NCI-H1930 (cell line): ENCODE measurements at places on chromosomes 5 and 9.
A peak's percentile ranks its signal among the peaks of the same experiment; 100 is the strongest.

DNA sequence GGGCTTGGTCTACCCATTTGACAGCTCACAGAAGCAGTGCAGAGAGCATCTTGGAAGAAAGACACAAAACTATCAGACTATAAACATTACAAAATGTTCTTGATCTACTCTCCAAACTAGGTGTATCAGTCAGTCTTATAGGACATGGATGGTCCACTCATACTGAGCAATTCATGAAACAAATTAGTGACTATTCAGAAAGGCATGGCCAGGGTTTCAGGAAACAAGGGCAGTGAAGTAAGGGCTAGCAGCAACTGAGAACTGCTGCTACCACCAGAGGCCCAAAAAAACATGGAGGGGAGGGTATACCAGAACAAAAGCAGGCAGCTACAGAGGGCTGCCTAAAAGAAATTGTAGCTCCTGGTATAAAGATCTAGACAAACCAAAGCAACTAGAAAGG, 287.0 kb downstream of the PIK3R1 start:
- no peak for DNase-seq

GRCh38 chr5:54206580-54207229, 103.7 kb downstream of the ARL15 start:
- DNase-seq = no peak

DNA sequence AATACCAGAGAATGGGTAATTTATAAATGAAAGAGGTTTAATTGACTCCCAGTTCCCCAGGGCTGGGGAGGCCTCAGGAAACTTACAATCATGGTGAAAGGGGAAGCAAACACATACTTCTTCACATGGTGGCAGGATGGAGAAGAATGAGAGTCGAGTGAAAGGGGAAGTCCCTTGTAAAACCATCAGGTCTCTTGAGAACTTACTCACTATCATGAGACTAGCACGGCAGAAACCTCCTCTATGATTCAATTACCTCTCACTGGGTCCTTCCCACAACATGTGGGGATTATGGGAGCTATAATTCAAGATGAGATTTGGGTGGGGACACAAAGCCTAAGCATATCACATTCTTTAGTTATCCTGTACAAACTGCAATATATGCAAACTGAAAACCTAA, 609.4 kb downstream of the MTRR start:
- DNase-seq = no peak

GRCh38 chr9:88388203-88388885, at the start of gene SPIN1:
TSS of gene SPIN1 (plus strand) at chr9:88388444. CDS start at chr9:88426540, 38,096 bp downstream.
- DNase-seq = peak; percentile 75

DNA sequence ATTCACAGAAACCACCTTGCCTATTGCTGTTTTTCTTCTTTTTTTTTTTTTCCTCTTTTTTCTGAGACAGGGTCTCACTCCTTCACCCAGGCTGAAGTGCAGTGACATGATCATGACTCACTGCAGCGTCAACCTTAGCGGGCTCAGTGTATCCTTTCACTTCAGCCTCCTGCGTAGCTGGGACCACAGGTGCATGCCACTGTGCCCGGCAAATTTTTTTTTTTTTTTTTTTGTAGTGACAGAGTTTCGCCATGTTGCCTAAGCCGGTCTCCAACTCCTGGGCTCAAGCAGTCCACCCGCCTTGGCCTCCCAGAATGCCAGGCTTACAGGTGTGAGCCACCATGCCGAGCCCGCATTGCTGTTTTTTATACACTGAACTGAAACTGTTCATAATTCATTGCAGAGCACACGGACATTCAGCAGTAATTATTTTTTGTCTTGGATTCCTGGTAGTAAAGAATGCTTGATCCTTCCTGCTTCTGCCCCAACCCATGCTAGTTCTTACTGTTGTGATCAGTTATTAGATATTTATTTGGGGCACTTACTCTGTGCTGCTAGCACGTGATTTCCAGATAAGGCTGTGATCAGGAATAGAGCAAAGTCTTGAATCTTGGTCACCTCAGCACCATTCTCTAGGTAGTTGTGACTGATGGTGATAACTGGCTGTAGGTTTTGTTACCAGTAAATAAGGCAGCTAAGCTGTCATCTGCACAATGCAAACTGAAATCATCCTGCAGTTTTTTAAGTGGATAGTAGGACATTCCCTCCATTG, 14.0 kb downstream of the MAP3K1 start:
- no peak for DNase-seq

DNA sequence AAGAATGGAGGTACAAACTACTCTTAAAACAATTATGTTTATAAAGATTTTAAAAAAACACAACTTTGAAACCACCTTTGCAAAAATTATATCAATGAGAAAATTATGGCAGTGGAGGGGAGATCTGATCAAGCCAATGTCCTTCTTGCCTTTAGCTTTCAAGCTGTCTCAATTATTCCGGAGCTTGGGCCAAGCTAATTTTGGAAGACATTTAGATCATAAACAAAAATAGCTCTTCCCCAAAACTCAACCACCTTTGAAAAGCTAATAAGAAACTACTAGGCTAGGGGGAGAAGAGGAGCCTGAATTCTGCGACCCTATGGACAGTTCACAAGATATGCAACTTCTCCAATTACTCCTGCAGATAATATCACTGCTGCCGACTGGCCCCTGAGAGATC, 263.3 kb downstream of the ICE1 start:
- no peak for DNase-seq

GRCh38 chr9:124180557-124180956, 77.2 kb upstream of the NEK6 start:
- DNase-seq = no peak

DNA sequence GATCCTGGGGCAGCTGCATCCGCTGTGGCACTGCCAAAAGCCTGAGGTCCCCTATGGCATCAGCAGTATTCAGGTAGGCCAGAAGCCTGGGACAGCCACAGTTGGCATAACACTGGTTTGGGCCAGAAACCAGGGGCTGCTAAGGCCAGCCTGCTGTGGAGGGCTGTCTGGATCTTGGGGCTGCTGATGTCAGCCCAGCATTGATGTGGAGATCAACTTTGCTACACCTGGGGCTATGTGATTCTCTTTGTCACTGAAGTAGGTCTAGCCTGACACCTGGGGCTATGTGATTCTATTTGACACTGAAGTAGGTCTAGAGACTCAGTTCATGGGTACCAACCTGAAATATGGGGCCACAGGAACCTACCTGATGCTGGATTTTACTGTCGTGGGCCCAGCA, 411.5 kb downstream of the RASEF start:
- DNase-seq = no peak

DNA sequence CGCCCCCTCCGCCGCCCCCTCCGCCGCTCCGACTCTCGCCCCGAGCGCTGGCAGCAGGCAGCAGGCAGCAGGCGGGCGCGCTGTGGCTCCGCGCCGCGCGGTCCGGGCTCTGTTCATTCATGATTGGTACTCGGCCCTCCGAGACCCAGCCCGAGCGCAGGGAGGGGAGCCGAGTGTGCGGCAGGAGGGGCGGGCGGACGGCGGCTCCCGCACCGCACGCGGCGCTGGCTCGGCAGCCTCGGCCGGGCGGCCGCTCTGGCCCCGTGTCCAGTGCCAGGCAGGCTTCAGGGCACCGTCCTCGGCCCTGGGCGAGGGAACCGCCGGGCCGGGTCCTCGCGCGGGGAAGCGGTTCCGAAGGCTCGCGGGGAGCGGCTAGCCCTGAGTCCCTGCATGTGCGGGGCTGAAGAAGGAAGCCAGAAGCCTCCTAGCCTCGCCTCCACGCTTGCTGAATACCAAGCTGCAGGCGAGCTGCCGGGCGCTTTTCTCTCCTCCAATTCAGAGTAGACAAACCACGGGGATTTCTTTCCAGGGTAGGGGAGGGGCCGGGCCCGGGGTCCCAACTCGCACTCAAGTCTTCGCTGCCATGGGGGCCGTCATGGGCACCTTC, at the start of gene KCNIP1:
Gene KCNIP1, plus strand, starts transcription at position 31 of the 607 bp plus-strand sequence.
- DNase-seq = no peak

- no peak for DNase-seq
Measured at GRCh38 chr9:16526380-16526779, 344.1 kb downstream of the BNC2 start.

GRCh38 chr9:137540536-137540935, 9.7 kb downstream of the PNPLA7 start:
- no peak for DNase-seq

DNA sequence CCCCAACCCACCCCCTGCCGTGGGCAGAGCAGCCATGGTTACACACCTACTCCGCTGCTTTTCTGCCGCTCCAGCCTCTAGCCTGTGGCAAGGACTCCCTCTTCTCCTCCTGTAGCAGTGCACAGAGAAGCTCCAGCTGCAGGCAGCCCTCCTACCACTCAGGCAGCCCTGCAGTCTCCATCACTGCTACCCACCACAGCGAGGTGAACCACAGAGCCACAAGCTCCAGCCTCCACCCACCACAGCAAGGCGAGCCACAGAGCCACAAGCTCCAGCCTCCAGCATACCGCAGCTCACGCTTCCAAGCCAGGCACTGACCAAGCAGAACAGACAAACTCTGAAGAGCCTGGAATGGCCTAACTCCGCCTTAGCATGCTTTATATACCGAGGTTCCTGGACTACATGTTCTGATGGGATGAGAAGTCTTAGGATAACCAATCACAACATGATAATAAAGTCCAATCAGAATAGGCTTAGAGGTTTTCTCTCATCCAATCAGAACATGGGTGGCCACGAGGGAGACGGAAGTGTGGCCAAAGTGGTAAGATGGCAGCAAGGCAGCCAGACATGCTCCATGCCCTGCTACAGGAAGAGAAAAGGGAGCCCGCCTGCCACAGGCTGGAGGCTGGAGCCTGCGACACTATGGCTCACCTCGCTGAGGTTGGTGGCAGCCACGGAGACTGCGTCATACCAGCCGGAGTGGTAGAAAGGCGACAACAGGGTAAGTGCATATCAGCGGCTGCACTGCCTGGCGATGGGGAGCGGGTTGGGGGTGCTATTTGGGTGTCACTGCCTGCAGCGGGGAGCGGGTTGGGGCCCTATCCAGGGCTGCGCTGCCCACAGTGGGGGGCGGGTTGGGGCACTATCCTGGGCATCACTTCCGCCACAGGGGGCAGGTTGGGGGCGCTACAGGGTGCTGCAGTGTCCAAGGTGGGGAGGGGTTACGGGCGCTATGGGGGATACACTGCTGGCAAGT, 75.8 kb upstream of the PCAT7 start:
- no peak for DNase-seq

DNA sequence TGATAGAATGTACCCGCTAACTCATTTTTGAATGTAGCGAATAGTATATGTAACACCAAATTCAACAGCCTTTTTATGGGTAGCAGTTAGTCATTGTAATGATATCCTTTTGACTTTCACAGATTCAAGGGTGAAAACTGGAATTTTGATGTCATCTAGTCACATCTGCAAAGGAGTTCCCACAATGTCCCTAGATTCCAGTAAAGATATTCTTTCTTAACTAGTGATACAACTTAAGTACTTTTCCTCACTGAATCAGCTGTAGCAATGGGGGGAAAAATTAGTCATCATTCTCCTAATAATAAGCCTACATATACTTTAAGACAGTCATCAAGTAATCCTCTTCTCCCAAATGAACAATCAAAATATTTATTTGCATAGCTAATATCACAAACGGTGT, 11.5 kb upstream of the SSBP2 start:
- no peak for DNase-seq

GRCh38 chr9:17994695-17995425, 416.0 kb downstream of the SH3GL2 start:
- no peak for DNase-seq

DNA sequence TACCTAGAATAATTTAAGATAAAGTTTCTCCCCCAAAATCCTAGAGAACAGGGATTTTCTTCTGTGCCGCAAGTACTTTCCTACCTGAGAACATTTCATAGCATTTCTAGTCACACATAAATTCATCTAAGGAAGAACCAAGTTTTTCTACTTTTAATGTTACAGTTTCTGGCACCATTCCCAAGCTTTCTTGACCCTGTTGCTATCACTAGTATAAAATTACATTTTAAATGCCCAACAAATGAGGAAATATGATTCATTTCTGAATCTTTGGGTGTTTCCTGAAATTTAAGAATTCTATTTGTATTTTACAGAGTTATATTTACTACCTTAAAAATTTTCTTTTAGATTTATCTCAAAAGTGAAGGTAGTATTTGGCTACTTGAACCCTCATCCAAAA, 137.8 kb downstream of the LPAR1 start:
- DNase-seq = no peak

- no peak for DNase-seq
Measured at GRCh38 chr9:113634596-113635515, 171.3 kb downstream of the RGS3 start.

- DNase-seq = no peak
Measured at GRCh38 chr5:78562001-78562400, 86.6 kb downstream of the LHFPL2 start.

DNA sequence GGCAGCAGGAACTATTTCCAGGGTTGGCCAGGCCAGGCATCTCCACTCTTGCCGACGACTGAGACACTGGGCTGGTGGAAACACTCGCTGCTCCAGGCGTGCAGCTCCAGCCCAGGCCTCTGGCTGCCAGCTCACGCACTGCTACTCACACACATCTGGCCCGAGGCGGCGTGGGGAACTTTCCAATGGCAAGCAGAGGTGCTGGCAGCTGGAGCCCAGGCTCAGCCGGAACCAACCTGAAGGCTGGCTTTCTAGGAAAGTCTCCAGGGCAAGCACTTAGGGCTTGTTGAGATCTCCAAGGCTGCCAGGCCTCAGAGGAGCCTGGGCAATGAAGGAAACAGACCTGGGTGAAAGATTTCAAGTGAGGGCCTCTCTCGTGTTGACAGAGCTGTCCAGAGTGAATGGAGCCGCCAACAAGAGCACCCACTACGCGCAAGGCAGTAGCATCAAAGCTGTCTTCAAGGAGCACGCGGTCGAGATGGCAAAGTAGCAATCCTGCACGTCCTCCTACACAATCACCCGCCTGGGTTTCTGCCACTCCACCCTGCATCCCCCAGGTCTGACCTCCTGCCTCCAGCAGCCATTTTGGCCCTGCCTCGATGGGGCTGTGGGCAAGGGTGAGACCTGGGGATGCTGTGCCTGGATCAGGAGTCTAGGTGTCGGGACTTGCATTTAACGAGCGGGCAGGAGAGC, 14.4 kb downstream of the SH3PXD2B start:
- no peak for DNase-seq

DNA sequence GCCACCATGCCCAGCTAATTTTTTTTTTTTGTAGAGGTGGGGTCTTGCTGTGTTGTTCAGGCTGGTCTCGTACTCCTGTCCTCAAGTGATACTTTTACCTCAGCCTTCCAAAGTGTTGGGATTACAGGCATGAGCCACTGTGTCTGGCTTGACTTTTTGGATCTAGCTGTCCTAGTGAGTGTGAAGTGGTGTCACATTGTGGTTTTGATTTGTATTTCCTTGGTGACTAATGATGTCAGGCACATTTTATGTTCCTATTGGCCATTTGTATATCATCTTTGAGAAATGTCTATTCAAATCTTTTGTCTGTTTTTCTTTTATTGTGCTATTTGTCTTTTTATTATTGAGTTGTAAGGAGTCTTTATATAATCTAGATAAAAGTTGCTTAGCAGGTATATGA, 53.5 kb upstream of the MCCC2 start:
- no peak for DNase-seq

DNA sequence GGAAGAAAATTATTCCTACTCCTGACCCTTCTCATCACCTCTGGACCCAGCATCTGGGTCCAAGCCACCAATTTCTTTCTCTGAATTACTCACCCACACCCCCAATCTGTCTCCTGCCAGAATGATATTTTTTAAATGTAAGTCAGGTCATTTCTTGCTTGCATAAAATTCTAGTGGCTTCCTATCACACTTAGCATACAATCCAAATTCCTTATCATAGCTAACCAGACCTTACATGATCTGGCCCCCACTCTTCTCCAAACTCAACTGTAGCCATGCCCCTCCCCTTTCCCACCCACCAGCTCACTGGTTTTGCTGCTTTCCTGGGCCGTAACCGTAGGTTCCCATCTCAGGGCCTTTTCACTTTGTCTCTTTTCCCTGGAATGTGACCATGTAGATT, 15.2 kb downstream of the HTR4 start:
- DNase-seq = no peak
